ENCODE measurements at places on chromosomes 6 and 20. TPM values are rescaled to one million over a fixed set of nuclear protein-coding genes. Genes with fewer than 3 reads are reported as not detected.

CPNE5 gene
- 8.5 TPM for total RNA-seq

CCN5 gene
- not detected for total RNA-seq

GRCh38 chr6:147709396-147710272 is 201.1 kb downstream of the SAMD5 start:
- DNase-seq: no peak

DNA sequence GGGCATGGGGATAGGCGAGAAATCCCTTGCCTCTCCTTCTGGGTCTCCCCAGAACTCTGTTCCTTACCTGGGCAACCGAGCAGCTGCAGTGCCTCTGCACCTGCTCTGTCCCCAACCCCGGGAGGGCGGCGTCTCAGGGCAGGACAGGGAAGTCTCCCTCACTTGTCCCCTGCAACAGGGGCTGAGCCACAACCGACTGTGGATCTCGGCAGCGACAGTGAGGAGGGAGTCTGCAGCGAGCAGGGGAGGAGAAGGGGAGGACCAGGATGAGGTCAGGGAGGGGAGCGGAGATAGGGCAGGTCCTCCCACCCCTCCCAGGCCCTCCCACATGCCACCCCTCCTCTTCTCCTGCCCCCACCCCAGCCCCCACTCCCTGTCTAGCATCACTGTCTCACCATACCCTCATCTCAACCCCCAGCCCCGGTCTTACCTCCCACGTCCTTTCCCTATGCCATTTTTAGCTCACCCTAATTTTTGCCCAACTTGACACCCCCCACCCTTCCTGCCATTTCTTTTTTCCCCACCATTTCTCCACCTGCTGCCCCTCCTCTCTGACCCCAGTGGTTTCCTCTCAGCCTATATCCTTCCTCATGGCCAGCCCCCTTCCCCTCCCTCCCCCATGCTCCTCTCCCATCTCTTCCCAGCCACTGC is at the start of gene TNXB:
Gene TNXB, minus strand, starts transcription at position 225 of the 651 bp plus-strand sequence. CDS start 11,140 bp downstream, outside the sequence.
- DNase-seq: no peak

- no peak for DNase-seq
Measured at GRCh38 chr6:119280668-119281067, 68.9 kb downstream of the MAN1A1 start.

GRCh38 chr20:25058051-25058846 is at the start of gene ACSS1:
TSS of gene ACSS1 (minus strand) at chr20:25058139. CDS start at chr20:25058102, 37 bp downstream.
- DNase-seq: peak; percentile 91

GRCh38 chr6:47473791-47474346 is 3.7 kb upstream of the CD2AP start:
- DNase-seq: no peak

DSP gene
- not detected for total RNA-seq

DNA sequence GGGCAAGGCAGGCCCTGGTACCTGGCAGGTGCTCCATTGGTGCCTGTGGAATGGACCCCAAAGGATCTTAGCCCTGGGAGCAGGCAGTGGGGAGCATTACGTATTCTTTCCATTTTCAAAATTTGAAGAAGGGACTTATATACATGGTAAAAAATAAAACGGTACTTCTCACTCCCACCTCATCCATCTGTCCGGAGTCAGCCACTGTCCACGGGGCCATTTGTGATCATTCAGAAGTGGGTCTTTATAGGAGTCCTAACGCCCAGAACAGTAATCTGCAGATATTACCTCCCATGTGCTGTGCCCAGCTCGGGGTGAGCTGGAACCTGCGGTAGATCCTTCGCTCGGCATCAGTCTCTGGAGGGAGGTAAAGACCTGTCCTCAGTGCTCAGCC is 110.4 kb downstream of the SYCP2 start:
- no peak for DNase-seq

PDE7B gene
- 0.18 TPM for total RNA-seq

DNA sequence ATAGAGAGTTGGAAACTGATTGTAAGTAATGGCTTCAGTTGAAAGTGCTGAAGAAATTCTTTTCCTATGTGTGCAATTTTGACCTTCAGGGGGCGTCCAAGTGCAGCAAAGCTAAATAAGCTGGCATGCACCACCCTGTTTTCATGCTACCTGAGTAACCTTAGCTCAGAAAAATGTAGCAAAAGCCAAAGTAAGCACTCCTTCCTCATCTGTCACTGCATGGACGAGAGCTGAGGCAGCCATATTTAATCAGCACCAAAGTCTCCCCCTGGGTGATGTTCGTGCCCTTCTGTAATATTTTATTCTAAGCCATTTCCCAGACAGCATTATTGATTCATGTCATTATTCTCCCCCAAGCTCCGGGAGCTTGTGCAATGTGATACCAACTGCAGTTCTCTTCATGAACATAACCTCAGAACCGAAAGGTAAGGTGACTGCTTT is 123.1 kb downstream of the RPS12 start:
- peak; percentile 8 for DNase-seq

Data from natural killer cell (primary cell).